Activated CD8-positive, alpha-beta memory T cell treated with anti-CD3 and anti-CD28 coated beads for 4 hours (primary cell): ENCODE measurements at places on chromosomes 4 and X.

- DNase-seq = no peak
Measured at GRCh38 chrX:41480508-41481260, 33.5 kb downstream of the NYX start.

- DNase-seq = no peak
Measured at GRCh38 chrX:41526271-41526670, 79.1 kb downstream of the NYX start.

DNA sequence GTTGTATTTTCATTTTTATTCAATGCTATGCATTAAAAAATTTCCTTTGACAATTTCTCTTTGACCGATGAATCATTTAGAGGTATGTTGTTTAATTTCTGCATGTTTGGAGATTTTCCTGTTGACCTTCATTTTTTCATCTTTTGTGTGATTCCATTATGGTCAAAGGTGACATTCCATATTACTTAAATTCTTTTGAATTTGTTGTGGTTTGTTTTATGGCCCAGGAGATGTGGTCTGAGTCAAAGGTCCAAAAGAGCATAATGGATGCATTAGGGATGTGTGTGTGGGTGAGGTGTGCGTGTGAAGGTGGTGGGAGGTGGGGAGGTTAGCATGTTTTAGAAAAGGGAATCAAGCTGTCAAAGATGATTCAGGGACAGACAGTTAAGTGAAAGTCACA, 76.0 kb upstream of the GIMD1 start:
- DNase-seq = no peak

GRCh38 chrX:120147537-120147936, 10.9 kb upstream of the RHOXF2 start:
- no peak for DNase-seq

DNA sequence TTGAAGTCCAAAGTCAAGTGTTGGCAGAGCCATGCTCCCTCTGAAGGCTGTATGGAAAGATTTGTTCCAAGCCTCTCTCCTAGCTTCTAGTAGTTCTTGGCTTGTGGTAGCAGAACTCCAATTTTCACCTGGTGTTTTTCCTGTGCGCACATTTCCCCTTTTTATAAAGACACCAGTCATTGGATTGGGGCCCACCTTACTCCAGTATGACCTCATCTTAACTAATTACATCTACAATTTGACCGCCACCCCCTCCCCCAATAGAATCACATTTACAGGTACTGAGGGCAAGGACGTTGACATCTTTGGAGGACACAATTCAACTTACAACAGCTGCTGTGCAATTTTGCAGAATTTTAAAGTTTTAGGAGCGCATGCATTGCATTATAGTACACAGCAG, 16.8 kb downstream of the RAB39B start:
- no peak for DNase-seq

GRCh38 chr4:87677731-87678130, 27.7 kb downstream of the DMP1 start:
- DNase-seq = no peak

- DNase-seq = no peak
Measured at GRCh38 chr4:123517176-123517575, 120.6 kb downstream of the SPRY1 start.

DNA sequence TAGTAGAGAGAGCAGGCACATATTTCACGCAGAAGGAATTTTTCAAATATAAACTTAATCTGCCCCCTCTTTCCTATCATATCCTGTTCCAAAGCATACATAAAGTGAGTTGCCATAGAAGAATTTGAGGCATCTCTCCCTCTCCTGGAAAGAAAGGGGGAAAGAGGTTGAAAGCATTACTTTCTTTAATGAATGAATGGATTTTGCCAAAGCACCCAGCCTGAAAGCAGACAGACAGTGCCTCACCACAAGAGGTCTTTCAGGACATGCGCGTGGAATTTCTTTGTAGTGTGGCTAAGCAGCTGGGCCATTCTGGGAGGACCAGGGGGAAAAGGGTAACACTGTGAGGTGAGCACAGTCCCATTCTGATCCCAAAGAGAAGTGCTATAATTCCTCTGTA, 651.4 kb downstream of the IQCM start:
- no peak for DNase-seq

GRCh38 chrX:19370061-19370460, 26.3 kb downstream of the PDHA1 start:
- no peak for DNase-seq

DNA sequence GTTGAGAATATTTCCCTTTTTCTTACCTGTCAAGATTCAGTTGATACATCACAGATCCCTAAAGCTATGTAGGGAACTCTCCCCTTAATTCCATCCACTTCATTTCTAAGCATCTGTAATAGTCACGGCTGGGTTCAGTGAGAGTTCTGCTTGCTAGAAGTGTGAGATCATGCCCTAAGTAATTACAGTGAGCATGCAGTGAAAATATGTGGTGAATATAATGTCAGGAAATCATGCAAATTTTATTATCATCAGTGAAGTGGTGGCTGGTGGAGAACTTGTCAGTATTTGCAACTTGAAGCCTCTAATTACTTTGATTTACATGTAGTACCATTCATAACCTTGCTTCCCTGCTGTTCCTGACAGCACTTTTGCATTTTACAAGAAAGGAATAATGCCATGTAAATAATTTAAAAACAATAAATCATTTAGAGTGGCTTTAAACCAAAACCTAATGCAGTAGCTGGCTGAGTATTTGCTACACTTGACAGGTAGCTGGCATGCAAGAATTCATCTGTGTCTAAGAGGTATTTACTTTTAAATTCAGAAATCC, 28.3 kb upstream of the CFAP299 start:
- no peak for DNase-seq

- DNase-seq = no peak
Measured at GRCh38 chr4:151442002-151442401, 33.0 kb downstream of the FHIP1A start.

DNA sequence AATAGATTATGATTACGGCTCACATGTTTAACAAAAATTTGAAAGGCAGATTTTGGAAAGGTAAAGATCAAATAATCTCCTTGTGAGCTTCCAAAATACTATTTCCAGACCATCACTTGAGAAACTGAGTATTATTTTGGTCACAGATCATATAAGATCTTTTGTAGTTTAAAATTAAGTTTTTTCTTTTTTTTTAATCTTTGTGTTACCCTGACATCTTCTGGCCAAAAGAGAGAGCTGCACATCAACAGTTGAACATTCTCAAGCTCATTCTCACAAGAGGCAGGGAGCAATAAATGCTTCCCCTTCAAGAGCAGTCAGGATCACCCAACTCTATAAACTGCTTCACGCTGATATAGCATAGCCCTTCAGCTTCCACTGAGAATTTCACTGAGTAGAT, 15.9 kb downstream of the TMEM192 start:
- DNase-seq = no peak

DNA sequence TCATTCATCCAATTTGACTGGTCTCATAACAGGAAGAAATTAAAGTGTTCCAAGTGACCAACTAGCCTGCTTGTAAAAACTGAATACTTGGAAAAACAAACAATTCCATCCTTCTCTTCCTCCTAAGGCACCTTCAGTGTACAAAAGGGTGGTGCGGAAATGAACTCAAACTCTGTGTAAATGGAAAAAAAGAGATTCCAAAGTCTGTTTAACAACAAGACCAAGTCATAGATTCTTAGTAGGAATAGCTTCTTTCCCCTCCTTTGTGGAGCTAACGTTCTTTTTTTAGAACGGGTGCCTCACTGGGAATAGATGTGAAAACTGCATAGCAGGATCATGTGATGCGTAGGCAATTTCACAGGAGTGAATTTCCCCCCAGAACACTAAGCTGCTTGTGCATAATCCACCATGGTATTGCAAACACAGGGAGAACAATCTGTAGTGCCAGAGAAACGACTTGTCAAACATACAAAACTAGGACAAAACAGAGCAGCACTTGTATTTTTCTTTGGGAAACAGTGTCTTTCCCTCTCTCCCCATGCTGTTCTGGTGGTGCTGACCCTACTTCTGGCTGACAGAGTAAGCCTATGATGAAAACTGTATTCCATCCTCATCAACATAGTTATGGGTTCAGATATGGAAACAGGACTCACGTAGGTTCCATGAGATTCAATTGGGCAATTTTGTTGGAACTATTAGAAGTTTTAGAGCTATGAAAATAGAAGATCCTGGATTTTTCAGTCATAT, 13.2 kb upstream of the SOD3 start:
- DNase-seq = no peak

DNA sequence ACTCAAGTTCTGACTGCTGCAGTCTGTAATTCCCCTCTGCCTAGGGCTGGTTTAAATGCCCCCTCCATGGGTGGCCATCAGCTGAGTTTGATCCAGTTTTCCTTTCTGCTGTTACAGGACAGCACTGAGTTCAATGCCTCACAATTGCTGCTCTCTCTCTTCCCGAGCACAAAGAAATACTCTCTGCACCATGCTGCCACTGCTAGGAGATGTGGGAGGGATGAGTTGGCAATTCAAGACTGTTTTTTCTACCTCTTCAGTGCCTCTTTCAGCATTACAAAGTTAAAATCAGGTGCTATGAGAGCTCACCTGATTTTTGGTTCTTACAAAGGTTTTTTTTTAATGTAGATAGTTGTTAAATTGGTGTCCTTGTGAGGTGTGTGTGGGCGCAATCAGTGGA, 24.3 kb downstream of the CYSLTR1 start:
- no peak for DNase-seq

- DNase-seq = no peak
Measured at GRCh38 chr4:98747393-98748091, 89.1 kb upstream of the TSPAN5 start.

DNA sequence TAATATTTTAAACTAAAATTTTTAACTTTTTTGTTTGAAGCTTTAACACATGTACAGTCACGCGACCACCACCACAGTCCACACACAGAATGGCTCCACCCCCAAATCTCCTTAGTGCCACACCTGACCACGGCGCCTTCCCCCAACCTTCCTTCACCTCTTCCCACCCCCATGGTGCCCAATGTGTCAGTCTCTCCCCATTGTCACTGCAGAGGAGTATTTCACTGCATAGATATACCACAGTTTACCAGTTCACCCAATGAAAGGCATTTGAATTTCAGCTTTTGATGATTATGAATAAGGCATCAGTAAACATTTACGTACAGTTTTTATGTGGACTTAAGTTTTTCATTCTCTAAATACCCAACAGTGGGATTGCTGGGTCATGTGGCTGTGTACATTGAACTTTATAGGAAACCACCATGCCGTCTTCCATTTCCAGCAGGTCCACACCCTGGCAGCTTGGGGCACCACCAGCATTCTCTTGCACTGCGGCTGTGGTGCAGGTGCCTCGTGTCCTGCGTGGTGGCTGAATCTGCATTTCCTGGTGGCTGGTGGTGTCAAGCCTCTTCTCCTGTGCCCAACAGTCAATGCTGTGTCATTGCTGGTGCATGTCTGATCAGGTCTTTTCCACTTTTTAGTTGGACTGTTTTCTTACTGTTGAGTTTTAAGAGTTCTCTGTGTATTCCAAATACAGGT, 49.0 kb downstream of the CPLX1 start:
- DNase-seq = no peak

DNA sequence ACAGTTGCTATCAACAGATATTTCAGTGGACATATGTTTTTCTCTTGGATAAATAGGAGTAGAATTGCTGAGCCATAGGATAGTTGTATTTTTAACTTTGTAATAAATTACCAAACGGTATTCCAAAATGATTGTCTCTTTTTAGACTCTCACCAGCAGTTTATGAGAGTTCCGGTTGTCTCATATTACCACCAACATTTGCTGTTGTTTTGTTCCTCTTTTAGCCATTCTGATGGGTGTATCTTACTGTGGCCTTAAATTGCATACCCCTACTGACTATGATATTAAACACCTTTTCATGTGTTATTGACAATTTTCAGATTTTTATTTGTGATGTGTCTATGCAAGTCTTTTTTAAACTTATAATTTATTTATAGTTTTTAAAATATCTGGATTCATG, 39.7 kb downstream of the SNX25 start:
- no peak for DNase-seq

DNA sequence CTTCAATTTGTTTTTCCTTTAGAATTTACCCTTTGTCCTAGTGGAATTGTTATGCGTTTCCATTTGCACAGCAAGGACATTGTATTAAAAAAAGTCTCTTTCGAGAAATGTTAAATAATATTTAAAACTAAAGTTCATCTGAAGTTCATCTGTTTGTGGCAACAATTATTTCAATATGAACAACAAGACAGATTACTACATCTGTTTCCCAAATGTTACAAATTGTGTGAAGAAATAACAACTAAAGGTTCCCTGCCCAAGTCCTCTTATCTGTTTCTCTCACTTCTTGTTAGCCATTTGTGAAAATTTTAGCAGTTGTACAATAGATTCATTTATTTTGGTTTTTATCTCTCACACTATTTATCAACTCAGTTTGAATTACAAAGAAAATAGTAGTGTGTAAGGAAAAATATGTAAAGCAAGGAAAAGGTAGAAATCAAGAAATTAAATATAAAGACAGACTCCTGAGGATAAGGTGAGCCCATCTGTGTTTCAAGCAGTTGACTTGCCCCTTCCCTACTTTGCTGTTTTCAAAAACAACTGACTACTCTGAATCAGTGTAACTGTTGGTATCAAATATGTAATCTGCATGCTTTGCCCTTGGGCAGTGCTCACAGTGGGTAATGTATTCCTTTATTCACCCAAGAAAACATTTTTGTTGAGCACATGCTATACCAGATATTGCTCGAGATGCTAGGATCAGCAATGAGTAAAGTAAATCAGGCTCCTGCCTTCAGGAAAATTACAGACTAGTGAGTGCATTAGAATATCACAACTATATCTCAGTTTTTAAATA, 118.9 kb upstream of the PCDH7 start:
- no peak for DNase-seq

GRCh38 chr4:122776916-122777315, 44.4 kb downstream of the BBS12 start:
- DNase-seq = no peak

DNA sequence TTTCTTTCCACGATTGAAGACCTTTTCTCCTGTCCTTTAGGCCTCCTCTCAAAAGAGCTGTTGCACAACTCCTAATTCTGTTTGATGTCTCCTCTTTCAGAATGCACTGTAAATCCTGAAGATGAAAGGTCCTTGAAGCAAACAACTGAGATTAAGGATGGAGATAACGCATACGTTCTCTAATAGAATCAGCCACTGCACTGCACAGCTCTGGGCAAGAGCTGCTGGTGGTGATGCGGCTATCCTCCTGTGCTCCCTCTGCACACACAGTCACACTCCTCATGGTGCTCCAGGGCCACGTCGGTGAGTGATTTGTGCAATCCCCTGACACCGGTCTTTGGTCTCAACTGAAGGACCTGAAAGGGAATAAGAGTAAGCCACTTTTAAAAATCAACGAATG, 208.7 kb downstream of the PDGFC start:
- no peak for DNase-seq

DNA sequence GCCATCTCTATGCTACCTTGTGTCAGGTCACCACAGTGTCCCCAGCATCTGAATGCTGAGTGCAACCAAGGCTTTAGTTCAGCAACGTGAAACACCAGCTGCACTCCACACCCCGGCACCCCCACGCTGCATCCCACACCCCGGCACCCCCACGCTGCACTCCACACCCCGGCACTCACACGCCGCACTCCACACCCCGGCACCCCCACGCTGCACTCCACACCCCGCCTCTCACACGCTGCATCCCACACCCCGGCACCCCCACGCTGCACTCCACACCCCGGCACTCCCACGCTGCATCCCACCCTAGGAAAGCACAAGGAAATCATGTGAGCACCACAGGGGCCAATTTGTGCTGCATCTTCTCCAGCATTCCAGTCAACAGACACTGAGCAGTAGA, 199.8 kb upstream of the FRG1 start:
- no peak for DNase-seq
